ENCODE measurements at places on chromosomes 16 and 17. TPM values are rescaled to one million over a fixed set of nuclear protein-coding genes. Genes with fewer than 3 reads are reported as not detected.

DNA sequence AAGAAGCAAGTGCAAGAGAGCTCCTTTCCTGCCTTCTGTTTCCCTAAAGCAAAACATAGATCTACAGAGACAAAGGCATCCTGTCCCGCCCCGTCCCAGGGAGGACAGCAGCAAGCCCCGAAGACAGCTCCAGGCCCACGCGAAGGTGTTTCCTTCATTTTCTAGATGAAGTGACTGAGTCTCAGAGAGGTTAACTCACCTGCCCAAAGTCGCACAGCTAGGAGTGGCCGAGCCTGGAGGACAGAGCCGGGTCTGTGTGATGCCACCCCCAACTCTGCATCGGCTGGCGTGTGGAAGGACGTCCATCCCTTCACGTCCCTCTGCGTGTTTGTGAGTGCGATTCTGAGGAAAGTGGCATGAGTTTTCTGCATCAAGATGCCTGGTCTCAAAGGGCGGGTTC is 187.2 kb upstream of the CHMP6 start:
- peak; percentile 37 for DNase-seq

The ITGB4 gene
- 80.0 TPM for total RNA-seq

DNA sequence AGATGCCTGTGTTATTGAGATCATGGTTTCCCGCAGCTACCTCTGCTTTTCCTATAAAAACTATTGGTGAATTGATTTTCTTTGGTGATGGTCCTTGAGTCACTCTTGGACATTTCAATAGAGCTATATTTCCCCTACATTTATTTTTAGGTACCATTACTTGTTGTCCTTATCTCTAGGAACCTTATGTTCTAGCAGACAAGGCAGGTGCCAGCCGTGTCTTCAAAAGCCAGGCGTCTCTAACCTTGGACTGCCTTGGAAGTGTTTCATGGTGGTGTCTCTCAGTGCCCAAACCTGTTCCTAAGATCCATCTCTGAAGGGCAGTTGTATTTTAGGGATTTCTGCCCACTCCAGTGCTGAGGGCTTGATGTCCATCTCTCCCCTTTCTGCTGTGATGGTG is 77.4 kb upstream of the CLEC18A start:
- no peak for DNase-seq

GRCh38 chr17:17525956-17526355 is 29.8 kb upstream of the RASD1 start:
- no peak for DNase-seq

The TAOK2 gene
- 78.1 TPM for total RNA-seq

DNA sequence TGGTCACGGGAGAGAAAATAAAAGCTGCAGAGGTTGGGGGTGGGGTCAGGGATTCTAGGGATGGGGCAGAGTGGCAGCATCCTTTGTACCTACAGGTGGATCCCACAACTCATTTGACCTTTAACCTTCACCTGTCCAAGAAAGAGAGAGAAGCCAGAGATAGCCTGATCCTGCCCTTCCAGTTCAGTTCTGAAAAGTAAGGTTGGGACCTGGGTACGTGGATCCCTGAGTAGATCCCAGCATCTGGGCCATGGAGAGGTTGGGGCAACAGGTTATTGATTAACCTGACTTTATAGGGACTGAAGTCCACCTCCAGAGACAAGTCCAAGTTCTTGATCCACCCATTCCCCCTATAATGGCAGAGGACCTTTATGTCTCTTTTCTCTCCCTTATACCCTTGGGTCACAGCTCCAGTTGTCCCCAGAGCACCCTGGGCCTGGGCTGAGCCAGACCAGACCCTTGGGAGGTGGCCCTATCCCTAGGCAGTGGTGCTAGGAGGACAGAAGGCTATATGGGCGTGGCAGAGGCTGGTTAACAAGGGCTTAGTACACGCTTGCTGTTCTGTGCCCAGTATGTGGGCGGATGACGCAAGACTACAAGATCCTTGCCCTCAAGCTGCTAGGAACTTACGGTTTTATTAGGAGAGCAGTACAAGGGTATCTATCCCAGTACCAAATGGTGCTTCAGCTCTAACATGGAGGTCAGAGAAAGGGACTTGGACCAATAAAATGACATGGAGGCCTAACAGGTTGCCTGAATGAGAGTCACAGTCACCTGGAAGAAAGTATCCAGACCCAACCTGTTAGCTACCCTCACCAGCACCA is 3.3 kb downstream of the CLDN7 start:
- peak; percentile 90 for DNase-seq

- no peak for DNase-seq
These were observed 185.4 kb downstream of the ABCC12 start for GRCh38 chr16:47970291-47970931.

DNA sequence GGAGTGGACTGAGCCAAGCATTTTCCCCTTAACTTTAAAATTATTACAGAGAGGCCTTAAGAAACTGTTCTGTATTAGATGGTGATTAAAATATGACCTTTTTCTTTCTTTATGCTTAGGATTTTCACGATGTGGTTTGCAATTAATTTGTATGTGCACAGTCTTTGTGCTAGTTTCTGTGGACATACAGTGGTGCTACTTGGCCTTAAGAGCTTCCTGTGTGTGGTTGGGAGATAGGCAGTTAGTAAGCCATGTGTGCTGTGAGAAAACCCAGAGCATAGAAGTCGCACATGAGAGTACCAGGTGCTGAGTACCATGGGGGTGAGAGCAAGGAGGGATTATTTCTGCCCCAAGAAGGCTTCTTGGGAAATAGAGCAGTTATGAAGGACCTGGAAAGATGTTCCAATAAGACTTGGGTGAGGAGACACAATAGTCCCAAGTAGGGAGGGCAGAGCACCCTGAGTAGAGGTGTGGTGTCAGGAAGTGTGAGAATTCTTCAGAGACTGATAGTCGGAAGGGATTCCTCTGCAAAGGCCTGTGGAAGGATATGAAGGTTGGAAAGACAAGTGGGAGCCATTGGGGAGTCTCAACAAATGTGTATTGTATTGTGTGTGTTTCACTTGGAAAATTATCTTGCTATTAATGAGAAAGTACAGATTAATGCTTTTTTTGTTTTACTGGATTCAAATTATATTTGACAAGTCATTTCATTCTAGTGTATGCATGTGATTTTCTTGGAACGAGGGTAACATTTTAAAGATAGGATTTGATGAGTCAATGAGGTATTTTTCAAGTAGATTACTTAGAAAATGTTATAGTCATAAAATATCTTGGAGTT is 239.9 kb downstream of the PRKCA start:
- DNase-seq: no peak

DNA sequence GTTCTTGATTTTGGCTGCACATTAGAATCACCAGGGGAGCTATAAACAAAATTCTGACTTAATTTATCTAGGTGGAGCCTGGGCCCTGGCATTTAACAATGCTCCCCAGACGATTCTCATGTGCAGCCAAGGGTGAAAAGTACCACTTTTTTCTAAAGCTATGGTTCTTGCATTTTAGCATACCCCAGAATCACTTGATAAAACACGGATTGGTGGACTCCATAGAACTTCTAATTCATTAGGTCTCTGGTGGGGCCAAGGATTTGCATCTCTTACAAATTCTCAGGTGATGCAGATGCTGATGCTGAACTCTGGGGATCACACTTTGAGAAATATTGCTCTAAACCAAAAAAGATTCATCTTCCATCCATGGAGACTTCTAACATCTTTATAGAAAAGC is 74.5 kb downstream of the RPGRIP1L start:
- DNase-seq: no peak

DNA sequence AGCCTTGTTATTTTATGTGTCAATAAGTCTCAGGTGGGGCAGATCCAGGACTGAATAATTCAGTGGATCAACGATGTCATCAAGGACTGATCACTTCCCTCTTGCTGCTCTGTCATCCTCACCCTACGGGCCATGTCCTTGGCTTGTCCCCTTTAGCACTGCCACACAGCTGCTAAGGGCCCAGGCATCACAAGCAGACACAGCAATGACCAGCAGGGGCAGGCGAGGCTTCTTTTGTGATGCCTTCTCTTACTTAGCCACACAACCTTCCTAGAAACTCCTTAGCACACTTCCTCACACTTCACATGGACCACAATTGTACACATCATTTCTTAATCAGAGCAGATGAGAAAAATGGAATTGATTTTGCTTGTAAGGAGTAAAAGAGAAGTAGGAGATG is 356.3 kb upstream of the SOX9 start:
- DNase-seq: no peak

GRCh38 chr17:31582151-31582907 is 190.9 kb downstream of the RAB11FIP4 start:
- peak; percentile 59 for DNase-seq

- DNase-seq: no peak
These were observed 17.1 kb upstream of the CDH1 start for GRCh38 chr16:68719993-68720489.

The CHD3 gene
- total RNA-seq: 49.5 TPM

DNA sequence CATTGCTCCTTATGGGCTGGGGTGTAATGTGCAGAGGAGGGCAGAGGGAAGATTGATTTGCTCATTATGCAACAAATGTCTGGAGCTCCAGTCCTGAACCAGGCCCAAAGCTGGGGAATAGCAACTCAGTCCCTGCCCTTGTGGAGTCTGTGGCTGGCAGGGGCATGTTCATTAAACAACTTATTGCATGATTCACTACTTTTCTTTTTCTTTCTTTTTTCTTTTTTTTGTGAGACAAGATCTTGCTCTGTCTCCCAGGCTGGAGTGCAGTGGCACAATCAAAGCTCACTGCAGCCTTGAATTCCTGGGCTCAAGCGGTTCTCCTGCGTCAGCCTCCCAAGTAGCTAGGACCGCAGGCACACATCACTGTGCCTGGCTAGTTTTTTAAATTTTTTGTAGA is 23.1 kb downstream of the MSI2 start:
- no peak for DNase-seq

The CASKIN1 gene
- total RNA-seq: not detected
